ENCODE measurements at places on chromosomes 12 and 14.

GRCh38 chr12:43402436-43402835 is 149.6 kb downstream of the ADAMTS20 start:
- no peak for DNase-seq

GRCh38 chr12:86261578-86261977 is 5.4 kb upstream of the MGAT4C start:
- DNase-seq = no peak

DNA sequence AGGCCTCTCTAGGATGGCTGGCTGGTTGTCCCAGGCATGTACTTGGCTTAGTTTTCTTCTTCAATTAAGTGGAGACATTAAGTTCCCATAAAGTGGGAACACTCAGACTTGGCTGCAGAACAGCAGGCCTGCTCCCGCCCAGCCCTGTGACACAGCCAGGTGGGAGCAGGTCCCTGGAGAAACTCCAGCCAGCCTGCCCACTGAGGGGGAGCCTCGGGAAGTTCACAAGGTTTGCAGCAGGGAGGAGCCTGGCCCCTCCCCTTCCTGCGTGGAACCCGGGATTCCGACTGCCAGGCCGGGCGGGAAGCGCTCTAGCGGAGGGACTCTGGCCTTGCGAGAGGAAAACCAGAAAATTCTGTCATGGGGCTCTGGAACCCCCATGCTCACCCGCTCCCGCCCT is 98.3 kb upstream of the EVL start:
- DNase-seq = no peak

- DNase-seq = peak; percentile 78
Measured at GRCh38 chr14:78836777-78837176, 666.6 kb downstream of the NRXN3 start.

- no peak for DNase-seq
Measured at GRCh38 chr12:60114169-60114568, 518.3 kb downstream of the SLC16A7 start.

- DNase-seq = no peak
Measured at GRCh38 chr14:97713023-97713422, 915.8 kb downstream of the VRK1 start.

DNA sequence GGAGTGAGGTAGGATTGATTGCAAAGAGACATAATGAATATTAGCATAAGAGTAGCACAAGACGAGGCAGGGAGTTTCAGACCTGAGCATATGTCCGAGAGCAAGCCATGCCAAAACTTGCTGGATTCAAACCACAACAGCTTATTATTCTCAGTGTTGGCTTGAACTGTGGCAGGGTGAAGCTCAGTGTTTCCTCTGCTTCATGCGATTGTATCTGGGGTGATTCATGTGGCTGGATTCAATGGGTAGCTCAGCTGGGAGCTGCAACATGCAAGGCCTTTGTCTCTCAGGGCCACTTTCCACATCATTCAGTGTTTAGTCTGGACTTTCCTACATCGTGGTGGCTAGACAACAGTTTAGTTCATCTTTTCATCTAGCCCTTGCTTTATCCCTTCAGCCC is 22.1 kb upstream of the E2F7 start:
- DNase-seq = no peak

DNA sequence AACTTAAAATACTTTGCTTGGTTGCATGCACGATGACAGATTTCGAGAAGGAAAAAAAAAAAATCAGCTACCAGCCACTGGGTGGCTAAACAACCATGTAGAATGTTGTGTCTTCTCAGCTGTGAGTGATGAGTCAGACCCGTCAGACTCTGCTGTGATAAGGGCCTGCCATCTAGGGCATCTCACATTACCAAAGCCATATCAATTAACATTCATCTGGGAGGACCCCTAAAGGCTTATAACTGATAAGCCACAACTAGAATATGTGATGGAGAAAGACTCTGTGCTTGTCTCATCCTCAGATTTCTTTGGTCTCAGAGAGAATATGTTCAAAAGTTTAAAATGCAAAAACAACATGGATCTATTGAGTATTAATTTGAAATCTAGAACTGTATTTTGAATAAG is 111.5 kb downstream of the PAX9 start:
- DNase-seq = no peak

GRCh38 chr14:30608533-30609006 is 13.5 kb upstream of the SCFD1 start:
- no peak for DNase-seq

GRCh38 chr14:100654025-100654813 is 67.0 kb upstream of the BEGAIN start:
- no peak for DNase-seq

DNA sequence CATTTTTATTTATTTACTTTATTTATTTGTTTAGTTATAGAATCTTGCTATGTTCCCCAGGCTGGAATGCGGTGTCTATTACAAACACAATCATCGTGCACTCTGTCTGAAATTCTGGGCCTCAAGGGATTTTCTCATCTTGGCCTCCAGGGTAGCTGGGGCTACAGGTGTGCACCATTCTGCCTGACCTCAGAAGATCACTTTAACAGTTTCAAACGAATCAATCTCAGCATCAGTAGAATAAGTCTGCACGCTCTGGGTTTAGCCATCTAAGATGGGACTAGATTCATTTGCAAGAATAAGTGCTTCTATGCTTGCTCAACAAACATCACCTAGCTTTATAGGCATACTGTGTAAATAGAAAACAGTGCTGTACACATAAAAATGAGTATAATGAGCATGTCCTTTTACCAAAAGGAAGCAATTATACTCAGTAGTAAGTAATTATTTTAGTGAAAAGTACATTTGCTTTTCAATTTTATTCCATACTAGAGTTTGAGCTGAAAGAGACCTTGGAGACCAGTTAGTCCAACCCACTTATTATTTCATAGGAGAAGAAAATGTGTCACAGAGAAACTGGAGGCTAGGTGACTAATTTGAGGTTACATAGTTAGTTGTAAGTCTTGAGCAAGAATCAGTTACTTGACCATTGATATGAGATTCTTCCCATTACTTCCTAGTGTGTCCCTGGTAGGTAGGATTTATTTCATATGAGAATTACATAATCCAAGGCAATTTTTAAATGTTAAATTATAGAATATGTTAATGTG is 456.5 kb upstream of the LMO3 start:
- DNase-seq = no peak

DNA sequence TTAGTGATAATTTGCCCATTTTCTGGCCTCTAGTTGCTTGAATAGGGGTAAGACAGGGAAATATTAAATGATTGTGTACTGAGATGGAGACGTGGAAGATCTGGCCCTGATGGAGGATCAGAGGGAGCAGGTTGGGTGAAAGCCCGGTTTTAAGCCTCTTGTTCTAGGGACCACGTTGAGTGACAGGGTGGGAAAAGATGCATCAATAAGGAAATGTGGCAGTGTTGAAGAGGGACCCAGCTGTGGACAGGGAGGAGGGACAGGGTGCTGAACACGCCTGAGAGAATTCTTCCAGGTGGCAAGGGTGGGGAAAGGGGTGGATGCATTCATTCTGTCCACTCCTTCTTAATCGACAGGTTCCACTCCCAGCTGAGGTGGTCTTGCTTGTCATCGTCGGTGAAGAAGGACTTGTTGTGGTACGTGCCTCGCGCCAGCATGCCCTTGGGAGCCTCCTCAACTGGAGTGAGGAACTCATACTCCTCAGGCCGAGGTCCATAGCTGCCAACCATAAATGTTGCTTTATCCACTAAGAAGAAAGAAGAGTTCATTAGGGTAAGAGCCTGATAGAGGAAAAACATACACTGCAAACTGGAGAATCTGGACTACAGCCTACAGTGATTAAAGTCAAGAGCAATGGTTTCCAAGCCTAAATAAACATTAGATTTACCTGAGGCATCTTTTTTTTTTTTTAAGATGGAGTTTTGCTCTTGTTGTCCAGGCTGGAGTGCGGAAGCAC is 4.0 kb upstream of the ERP27 start:
- no peak for DNase-seq

- no peak for DNase-seq
Measured at GRCh38 chr14:59638885-59639284, 62.3 kb upstream of the CCDC175 start.

DNA sequence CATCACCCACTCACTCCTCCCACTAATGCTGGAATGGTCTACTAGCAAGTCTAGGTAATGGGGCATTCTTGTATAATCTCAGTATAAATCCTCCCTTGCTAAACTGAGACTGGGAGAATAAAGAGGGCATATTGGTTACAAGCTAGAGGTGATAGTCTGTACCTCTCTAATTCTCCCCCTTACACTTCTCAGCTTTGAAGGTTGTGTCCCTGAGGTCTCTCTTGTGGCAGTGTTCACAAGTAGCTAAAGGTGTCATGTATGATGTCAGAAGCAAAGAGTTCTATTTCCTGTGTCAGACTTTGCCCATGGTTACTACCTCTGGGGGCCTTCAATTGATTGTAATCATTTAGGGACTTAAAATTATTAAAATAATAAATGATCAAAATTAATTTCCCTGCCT is 26.6 kb upstream of the CCDC196 start:
- no peak for DNase-seq

- no peak for DNase-seq
Measured at GRCh38 chr12:76032043-76032981, 736 bp upstream of the PHLDA1 start.

- DNase-seq = no peak
Measured at GRCh38 chr12:104785886-104786285, 172.2 kb downstream of the SLC41A2 start.

- no peak for DNase-seq
Measured at GRCh38 chr12:129049917-129050316, 196.6 kb downstream of the GLT1D1 start.

DNA sequence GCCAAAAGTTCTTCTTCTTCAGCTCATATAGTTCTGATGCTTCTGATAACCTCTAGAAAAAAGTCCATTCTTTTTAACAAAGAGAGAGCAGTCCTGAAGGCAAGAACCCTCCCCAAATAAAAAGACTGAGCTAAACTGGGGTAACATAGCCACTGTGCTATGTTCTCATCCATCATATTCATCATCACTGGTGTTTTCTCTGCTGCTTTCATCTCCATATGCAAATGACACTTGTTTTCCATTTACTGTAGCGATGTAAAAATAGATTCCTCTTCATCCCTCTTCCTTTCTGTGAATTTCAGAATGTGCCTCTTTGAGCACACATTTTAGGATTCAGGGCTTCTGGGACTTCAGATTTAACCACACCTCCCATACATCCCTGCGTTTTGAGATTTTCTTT is 44.9 kb downstream of the GSC start:
- DNase-seq = no peak

- no peak for DNase-seq
Measured at GRCh38 chr14:105880616-105881015, 354.2 kb downstream of the TMEM121 start.

DNA sequence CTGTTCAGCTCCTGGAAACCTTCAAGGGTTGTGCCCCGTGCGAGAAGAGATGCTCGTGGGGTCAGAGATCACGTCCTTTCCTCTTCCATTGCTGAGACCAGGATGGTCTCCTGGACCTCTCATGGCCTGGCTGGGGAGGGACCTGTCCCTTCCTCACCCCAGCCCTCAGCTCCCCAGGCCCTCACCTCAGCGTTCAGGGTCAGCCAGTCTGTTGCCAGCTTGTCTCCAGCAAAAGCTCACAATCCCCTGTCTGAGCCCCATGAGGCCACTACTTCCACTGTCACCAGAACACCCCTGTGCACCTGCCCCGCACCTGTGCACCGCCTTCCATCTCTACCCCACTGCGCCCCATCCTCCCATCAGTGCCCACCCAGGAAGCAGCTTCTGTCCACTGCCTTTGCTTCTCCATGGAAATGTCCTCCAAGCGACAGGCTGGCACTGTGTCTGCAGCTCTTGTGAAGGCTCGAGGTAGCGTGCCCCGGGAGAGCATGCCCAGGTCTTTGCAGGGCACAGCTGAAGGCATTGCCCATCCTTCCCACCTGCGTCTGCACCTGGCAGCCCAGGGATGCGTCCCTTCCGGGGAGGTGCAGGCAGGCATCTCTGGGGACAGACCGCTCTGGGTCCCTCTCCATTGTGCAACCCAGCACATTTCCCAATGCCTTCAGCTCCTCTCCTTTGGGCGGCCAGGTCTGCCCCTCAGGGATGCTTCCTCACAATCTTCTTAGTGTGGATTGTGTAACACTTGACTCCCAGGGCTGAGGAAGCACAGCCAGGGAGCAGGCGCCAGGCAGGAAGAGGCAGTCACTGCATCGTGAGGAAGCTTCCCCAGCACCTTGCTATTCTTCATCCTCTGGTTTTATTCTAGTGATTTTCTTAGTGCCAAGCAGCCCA is 179.6 kb downstream of the ADGRD1 start:
- no peak for DNase-seq

- DNase-seq = no peak
Measured at GRCh38 chr12:33310471-33310870, 129.1 kb downstream of the SYT10 start.

DNA sequence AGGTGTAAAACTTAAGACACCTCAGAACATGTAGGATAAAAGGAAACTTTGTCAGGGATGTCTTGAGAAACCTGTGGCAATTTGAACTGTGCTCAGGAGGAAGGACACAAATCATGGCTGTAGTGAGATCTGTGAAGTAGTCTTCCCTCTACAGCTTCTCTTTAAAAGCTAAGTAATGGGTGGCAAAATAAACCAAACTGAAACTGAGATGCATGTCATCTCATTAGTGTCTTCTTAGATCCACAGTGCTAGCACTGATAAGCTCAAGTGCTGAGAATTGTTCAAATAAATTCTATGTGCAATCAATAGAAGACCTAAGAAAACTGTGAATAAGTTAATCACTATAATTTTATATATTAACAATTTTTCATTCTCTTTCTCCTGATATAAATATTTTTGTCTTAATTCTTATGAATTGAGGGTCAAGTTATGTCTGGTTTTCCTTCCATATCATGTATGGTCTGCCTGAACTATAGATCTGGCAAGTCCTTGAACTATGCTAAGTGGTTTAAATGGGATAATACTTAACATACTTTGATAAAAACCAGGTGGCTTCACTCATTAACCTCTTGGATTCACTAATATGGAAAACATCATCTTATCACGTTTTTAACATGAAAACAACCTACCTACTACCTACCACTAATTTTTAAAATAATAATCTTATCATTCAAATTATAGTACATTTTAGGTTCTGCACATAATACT is 27.2 kb downstream of the SYT1 start:
- no peak for DNase-seq

- DNase-seq = no peak
Measured at GRCh38 chr14:88516861-88517357, 37.9 kb downstream of the PTPN21 start.

- DNase-seq = no peak
Measured at GRCh38 chr12:122054842-122055520, 23.6 kb upstream of the MLXIP start.

DNA sequence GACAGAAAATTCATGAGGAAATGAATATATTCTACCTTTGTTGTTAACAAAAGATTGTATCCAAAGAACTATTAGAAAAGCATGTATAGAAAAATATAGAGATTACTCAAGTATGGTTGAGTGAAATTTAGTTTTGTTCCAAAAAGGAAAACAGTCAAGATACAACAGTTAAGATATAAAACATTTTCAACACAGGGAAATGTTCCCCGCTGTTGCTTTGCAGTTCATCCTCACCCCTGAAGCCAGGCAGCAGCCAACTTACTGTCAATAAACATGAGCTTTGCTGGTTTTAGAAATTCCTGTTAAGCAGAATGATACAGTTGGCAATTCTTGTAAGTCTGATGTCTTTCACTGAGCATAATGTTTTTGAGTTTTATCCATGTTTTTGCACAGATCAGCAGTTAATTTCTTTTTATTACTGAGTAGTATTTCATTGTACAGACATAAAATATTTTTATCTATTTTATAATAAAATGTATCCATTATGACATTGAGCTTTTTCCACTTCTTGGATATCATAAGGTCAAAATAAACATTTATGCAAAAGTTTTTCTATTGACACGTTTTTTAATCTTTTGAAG is 1.2 kb upstream of the CLEC2B start:
- no peak for DNase-seq

- DNase-seq = no peak
Measured at GRCh38 chr12:58915037-58915436, 5.3 kb downstream of the LRIG3 start.

GRCh38 chr14:78530078-78530477 is 359.9 kb downstream of the NRXN3 start:
- DNase-seq = no peak

All from DMS79 (cell line).